ENCODE measurements at places on chromosomes 2 and 18.

GRCh38 chr2:101750688-101751087, 53.2 kb downstream of the MAP4K4 start:
- no peak for DNase-seq

GRCh38 chr2:241595600-241596140, 37.1 kb downstream of the BOK start:
- DNase-seq, result no peak

GRCh38 chr2:3738454-3738853, 35.1 kb downstream of the DCDC2C start:
- DNase-seq, result no peak

GRCh38 chr2:126866451-126866850, 32.2 kb upstream of the TEX51 start:
- DNase-seq, result no peak

DNA sequence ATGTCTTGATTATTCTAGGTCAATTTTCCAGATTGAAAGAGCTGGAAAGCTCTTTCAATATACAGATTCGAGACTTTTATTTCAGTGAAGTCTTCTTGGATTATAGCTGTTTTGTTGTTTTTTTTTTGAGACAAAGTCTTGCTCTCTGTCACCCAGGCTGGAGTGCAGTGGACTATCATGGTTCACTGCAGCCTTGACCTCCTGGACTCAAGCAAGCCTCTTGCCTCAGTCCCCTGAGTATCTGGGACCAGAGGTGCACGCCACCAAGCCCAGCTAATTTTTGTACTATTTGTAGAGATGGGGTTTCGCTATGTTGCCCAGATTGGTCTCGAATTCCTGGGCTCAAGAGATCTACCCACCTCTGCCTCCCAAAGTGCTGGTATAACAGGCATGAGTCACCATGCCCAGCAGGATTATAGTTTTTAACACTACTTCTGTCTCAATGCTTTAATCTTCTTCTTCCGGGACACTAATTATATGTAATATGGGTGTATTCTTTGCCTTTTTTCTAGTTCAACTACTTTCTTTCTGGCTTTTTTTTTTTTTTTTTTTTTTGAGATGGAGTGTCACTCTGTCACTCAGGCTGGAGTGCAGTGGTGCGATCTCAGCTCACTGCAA, 62.3 kb downstream of the USP37 start:
- no peak for DNase-seq

DNA sequence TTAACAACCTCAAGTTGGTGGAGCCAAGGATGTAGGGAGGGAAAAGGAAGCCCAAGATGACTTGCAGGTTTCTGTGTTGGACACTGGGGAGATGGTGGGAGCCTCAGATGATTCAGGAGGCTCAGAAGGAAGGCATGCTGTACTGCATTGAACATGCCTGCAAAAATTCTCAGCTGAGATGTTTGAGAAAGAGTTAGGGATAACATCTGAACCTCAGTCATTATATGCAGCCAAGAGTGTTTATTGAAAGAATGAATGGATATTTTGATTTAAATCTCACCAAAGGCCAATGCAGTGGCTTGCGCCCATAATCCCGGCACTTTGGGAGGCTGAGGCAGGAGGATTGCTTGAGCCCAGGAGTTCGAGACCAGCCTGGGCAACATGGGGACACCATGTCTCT, 243.0 kb downstream of the MYCN start:
- DNase-seq, result no peak

DNA sequence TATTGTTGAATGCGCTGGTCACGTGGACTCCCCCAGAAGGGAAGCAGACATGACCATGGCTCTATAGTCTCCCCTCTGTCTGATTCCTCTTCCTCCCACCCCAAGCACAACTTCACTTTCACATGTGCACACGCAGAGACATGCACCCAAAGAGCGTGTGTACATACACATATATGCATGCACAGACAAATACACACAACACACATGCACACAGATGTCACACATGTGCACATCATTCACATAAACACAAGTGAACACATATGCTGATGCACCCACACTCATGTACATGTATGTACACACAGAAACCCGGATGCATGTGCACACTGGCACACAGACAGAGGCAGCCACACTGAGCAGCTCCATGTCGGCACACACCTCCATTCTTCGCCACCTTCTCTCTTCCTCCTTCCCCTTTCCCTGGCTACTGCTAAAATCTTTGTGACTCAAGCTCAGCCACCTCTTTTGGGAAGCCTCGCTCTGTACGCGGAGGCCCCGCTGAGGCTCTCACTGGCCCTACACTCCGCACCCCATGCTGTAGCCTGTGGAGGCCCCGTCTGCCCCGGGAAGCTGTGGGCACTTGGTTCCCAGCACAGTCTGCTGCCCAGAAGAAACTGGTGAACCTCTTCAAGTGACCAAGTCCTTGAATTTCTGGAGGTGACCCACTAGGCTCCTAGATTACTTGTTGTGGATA, 101.6 kb upstream of the TEX51 start:
- no peak for DNase-seq

DNA sequence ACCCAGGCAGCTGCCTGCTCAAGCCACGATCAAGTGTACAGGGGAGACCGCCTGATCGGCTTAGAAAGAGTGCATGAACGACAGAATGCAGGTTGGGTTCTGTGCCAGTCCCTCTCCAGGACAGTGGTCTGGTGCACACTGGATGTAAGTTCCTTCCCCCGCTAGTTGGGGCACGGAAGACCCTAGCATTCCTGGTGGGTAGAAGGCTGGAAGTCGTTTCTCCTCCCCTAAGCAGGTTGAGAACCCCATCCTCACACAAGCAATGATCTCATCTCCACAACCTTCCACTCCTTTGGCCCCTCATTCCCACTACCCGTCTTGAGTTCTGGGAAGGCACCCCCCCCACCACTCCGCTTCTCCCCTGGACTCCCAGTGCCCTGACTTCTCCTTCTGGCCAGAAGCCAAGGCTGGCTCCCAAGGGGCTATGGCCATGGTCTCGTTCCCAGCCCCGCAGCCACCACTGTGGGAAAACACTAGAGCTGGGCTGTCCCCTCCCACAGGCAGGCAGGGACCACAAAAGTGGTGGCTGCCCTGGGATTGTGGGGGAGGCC, 1.4 kb upstream of the ANKRD39 start:
- DNase-seq, result no peak

DNA sequence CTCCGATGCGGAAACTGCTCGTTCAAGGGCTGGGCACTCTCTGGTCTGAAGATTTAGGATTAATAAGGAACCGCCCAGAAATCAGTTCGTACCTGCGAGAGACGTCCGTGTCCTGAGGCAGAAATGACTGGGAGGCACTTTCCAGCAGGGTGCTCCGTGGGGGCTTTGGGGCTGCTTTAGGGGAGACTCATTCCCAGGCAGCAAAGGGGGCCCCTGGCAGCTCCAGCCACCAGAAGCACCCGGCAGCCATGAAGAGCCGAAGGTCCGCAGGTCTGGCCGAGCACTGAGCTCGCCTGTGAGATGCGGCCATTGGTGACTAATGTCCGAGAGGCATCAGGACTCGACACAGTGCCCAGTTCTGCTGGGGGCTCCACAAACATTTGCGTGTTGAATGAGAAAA, 20.9 kb downstream of the KCNG2 start:
- DNase-seq, result no peak

GRCh38 chr2:219285373-219285735, 6.2 kb downstream of the DNAJB2 start:
- no peak for DNase-seq

GRCh38 chr2:46703588-46703987, 212.0 kb downstream of the MCFD2 start:
- DNase-seq, result no peak

DNA sequence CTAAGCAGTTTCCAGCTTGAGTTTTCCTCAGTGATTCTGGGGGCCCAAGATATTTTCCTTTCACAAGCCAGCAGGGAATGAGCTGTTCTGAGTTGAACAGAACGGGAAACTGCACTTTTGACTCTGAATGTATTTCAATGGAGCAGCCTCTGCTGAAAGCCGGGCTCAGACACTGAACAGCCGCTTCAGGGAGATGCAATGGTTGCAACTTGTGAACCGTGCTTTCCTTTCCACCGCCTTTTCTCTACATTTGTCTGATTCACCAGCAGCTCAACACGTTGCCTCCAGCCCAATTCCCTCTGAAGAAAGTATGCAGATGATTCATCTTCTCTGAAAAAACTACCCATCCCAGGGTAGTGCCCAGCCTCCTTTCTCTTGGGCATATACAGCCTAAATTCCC, 119.3 kb upstream of the PKDCC start:
- peak; percentile 61 for DNase-seq

- no peak for DNase-seq
Measured at GRCh38 chr2:112547333-112547732, 5.1 kb downstream of the POLR1B start.

DNA sequence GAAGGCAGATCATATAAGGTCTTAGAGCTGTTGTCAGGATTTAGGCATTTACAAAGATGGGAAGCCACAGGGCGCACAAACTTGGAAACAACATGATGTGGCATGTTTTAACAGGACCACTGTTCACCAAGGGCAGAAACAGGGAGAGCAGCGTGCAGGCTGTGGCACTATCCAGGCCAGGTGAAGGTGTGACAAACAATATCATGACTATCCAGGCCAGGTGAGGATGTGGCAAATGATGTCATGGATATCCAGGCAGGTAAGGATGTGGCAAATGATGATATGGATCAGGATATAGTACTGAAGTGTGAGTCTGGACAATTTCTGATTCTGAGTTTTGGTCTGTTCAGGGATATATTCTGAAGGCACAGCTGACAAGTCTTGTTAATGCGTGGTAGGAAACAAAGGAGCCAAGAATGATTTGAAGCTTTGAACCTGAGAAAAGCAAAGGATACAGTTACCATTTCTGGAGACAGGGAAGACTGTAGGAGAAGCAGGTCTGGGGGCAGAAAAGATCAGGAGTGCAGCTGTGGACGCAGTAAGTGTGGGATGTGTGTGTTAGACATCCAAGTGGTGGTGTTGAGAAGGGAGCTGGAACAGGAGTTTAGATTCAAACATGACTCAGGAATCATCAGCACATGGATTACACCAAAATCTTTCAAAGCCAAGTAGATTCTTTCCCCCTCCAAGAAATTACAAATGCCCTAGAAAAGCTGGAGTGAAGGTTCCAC, 205.9 kb downstream of the TMEM163 start:
- DNase-seq, result no peak

- peak; percentile 96 for DNase-seq
Measured at GRCh38 chr2:121860033-121860757, 104.7 kb downstream of the TSN start.

DNA sequence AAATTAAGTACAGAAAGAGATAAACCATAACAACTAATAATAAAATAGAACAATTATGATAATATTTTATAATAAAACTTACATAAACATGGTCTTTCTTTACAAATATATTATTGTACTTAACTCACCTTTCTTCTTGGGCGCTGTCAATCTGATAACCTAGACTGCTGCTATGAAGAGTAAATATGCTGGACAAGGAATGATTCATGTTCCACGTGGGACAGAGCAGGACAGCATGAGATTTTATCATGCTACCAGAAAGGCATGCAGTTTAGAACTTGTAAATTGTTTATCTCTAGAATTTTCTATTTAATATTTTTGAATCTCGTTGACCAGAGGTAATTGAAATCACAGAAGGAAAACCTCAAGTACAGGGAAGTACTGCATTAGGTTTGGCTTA, 210.7 kb downstream of the ANKRD30B start:
- no peak for DNase-seq

- no peak for DNase-seq
Measured at GRCh38 chr18:43010611-43011010, 104.9 kb downstream of the RIT2 start.

DNA sequence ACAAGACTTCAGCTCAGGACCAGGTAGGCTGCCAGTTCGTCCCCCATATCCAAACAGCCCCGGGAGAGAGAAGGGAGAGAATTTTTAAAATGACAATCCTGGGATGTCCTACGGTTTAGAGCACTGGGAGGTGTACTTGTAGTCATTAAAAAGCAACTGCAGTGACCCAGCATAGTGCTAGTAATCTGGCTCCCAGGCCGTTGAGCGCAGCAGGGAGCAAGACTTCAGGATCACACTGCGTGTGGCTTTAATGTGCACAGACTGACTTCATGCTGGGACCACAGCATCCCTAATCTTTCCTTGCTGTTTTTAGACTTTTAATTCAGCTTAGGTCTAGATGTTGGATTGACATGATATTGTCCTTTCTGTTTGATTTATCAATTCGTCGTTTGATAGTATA, 219.3 kb upstream of the FOSL2 start:
- no peak for DNase-seq

- no peak for DNase-seq
Measured at GRCh38 chr2:64186699-64187605, 42.7 kb upstream of the PELI1 start.

- no peak for DNase-seq
Measured at GRCh38 chr2:24009680-24010476, at the start of gene MFSD2B. Gene MFSD2B (plus strand): TSS chr2:24010085. CDS start chr2:24010097, 12 bp downstream.

GRCh38 chr18:46398625-46399024, 258.4 kb downstream of the LOXHD1 start:
- DNase-seq, result no peak

- DNase-seq, result no peak
Measured at GRCh38 chr2:239339726-239340601, 60.9 kb downstream of the HDAC4 start.

GRCh38 chr2:36137612-36138011, 218.0 kb upstream of the CRIM1 start:
- no peak for DNase-seq

DNA sequence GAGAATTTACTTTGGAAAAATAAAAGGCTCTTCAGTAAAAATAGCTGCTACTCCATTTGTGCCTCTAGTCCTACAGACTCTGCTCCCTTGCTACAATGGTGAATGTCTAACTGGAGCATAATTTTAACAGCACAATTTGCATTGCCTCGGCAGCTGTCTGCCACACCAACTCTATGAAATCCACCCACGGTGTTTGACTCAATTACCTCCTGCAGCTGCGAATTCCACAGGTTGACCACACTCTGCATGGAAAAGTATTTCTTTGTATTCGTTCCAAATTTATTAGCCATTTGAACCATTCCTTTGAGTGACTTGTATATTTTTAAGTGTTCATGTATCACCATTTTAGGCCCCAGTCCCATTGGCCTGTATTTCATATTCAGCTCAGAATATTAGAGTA, 182.1 kb upstream of the CCDC68 start:
- no peak for DNase-seq

GRCh38 chr18:59056706-59057492, 82.8 kb upstream of the SEC11C start:
- peak; percentile 57 for DNase-seq

DNA sequence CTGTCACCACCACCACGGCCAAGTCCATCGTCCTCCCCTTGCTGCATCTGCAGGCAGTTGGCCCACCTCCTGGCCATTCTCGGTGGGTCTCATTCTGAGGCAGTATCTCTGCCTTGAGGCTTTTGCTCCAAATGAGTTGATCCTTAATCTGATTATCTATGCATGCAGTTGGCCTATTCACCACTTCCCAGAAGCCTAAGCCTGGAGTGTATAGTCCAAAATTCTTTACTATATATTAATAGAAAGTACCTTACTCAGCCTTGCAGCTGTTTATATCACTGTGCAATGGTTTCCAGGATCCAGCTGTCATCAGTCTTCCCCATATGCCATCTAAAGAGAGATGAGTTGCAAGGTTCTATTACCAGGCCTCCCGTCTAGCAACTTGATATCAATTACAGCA, 292.4 kb downstream of the SS18 start:
- no peak for DNase-seq
